H1 (cell line): ENCODE measurements at places on chromosomes 7 and 10.

GRCh38 chr10:68247931-68248330 is 16.0 kb upstream of the ATOH7 start:
- no peak for DNase-seq

DNA sequence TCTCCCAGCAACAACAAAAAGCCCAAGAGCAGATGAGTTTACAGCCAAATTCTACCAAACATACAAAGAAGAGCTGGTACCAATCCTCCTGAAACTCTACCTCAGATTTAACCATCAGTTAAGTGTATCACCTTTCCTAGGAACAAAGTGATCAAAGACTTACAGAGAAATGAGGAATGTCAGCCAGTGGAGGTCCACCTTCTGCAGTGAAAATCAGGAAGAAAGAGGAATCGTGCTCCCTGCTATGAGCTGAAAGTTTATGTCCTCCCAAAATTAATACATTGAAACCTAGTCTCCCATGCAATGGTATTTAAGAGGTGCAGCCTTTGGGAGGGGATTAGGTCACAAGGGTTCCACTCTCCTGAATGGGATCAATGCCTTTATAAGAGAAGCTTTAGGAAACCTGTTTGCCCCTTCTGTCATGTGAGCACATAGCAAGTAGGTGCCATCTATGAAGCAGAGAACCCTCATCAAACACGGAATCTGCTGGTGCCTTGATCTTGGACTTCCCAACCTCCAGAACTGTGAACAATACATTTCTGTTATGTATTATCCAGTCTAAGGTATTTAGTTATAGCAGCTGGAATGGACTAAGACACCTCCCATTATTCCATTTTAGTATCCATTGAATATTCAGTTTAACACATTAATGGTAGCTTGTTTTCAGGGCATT is 139.0 kb upstream of the FZD8 start:
- no peak for DNase-seq

- DNase-seq, result no peak
Observed at GRCh38 chr7:131570401-131570800, 14.0 kb upstream of the PODXL start.

DNA sequence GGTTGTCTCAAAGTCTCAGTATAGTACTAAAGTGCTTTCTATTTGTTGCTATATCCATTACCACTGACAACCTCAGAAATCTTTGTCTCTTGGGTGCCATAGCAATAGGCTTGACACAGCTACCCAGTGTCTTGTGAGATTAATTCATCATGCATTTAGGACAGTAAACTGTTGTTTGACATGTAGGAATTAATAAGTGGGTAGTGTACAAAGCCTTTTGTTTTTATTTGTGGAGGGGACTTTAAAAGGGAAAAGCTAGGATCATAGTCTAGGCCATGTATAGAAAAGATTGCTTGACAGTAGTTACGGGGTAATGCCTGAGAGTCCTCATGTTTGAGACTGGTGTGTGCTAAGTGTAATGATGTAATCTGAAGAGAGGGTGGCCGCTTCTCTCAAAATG is 102.6 kb upstream of the AGR3 start:
- DNase-seq, result no peak
